SK-N-SH (cell line): ENCODE measurements at places on chromosomes 7 and 10. TPM values are rescaled to one million over a fixed set of nuclear protein-coding genes. Genes with fewer than 3 reads are reported as not detected.

- H3K4me3 ChIP-seq, result no peak overlapping the region
- no peak overlapping the region for H3K27ac ChIP-seq
- no peaks in the 10 kb centered on the region for H3K36me3 ChIP-seq
Measured at GRCh38 chr7:112550468-112551060, 69.8 kb downstream of the LSMEM1 start.

Gene COL26A1
- polyA plus RNA-seq, result 0.05 and 0.06 TPM in 2 replicates

DNA sequence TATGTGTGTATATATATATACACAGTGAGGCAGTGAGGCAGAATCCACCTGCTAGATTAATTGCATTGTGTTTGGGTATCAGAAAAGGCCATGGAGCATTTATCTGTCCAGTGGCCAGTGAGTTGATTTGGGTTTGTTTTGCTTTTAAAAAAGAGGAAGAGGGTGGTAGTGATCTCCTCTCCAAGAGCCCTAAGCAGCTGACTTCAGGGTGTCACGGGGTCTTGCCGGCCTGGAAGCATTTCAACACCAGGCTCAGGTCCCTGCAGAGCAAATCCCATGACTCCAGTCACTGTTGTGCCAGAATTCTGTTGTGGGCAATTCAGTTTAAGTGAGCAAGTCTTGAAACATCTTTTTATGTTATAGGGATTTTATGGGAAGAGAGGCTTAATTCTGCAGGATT, 30.6 kb upstream of the GPNMB start:
- H3K27ac ChIP-seq, result no peak overlapping the region
- DNase-seq, result no peak
- H3K27me3 ChIP-seq, result no peaks in the 10 kb centered on the region
- no peaks in the 10 kb centered on the region for H3K36me3 ChIP-seq
- peaks cover 12% of the 10 kb centered on the region; the same call in 1 of the 2 replicates for H3K4me1 ChIP-seq
- no peak overlapping the region for H3K4me3 ChIP-seq

DNA sequence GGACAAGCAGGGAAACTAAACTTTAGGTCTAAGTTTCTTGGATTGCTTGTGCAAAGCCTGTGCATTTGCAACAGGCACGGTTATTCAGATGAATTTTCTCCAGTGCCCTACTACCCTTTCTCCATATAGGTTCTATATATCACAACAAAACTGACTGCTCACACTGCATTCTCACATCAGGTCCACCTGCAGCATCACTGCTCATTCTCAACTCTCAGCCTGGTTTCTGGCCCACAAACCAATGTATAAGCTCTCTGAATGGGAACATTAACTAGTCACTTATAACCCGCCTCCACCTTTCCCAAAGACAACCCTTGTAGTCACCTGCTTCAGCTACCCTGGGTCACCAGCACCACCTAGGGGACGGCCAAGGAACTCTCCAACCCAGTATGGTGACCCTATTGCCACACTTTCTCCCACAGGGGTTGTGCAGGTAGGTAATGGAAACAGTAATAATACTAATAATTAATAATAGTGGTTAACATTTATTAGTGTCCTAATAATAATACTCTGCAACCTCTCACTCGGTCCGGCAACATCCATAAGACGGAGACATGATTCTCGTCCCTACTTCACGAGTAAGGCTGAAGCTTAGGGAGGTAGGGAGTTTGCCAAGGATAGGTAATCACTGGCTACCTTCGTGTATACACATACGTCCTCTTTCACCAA, 97.3 kb downstream of the CLEC2L start:
- H3K27me3 ChIP-seq, result no peaks in the 10 kb centered on the region
- H3K36me3 ChIP-seq, result peaks cover 59% of the 10 kb centered on the region
- H3K4me3 ChIP-seq, result no peak overlapping the region
- DNase-seq, result peak; percentile 67
- H3K27ac ChIP-seq, result no peak overlapping the region

Gene ARHGEF35
- polyA plus RNA-seq, result 0.02 TPM in 1 of 2 replicates, not detected in the other

DNA sequence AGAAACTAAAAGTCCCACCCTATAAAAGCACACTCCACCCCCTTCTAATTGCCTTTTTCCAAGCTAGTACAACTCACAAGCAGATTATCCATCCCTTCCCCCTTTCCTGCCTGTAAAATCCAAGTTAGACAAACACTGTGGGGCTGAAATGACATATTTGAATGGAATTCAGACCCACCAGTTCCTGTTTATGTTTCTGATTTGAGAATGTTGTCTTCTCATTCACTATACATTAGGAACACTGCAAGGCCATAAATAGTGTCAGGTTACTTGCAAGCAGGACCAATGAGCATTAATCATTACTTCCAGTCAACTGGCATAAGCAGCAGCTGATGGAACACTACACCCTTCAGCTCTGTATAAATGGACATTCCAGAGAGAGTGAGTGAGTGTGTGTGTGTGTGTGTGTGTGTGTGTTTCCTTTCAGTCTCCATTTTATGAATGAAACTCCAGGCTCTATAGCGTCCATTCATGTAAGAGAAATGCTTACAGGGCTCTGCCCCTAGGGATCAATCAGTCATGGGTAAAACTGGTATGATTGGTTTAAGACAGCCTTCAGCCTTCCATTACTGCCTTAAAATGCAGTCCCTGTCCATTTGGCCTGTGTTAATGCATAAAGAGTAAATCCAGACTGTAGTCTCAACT, 69.3 kb downstream of the ETV1 start:
- H3K4me3 ChIP-seq, result no peak overlapping the region
- H3K4me1 ChIP-seq, result peaks cover 5% of the 10 kb centered on the region; the same call in 1 of the 2 replicates
- no peaks in the 10 kb centered on the region for H3K27me3 ChIP-seq
- no peaks in the 10 kb centered on the region for H3K36me3 ChIP-seq
- H3K27ac ChIP-seq, result peak overlapping the region; percentile 96
- peak; percentile 57 for DNase-seq

Gene ARMC3
- not detected in 2 replicates for polyA plus RNA-seq
